ENCODE measurements at places on chromosomes 4 and X.

- H3K4me3 ChIP-seq = no peak overlapping the region
- H3K27me3 ChIP-seq = no peaks in the 10 kb centered on the region
- no peak for DNase-seq
- H3K4me1 ChIP-seq = peaks cover 2% of the 10 kb centered on the region
Observed at GRCh38 chr4:98482847-98483806, 175.3 kb downstream of the TSPAN5 start.

GRCh38 chr4:86831262-86832130 is 17.7 kb downstream of the SLC10A6 start:
- H3K36me3 ChIP-seq = no peaks in the 10 kb centered on the region
- H3K4me3 ChIP-seq = no peak overlapping the region
- H3K4me1 ChIP-seq = peaks cover 6% of the 10 kb centered on the region
- H3K27ac ChIP-seq = no peak overlapping the region
- no peaks in the 10 kb centered on the region for H3K27me3 ChIP-seq

DNA sequence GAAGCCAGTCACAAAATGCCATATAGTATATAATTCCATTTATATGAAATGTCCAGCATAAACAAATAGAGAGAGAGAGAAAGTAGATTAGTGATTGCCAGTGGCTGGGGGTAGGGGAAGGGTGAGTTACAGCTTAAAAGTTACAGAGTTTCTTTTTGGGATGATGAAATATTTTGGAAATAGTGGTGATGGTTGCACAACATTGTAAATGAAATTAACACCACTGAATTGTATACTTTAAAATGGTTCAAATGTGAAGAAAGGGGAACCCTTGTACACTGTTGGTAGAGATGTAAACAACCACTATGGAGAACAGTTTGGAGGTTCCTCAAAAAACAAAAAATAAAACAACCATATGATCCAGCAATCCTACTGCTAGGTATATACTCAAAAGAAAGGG is 131.2 kb upstream of the GPC4 start:
- H3K4me3 ChIP-seq = no peak overlapping the region
- H3K4me1 ChIP-seq = peaks cover 5% of the 10 kb centered on the region
- DNase-seq = no peak
- no peaks in the 10 kb centered on the region for H3K27me3 ChIP-seq
- peaks cover 1% of the 10 kb centered on the region for H3K36me3 ChIP-seq

DNA sequence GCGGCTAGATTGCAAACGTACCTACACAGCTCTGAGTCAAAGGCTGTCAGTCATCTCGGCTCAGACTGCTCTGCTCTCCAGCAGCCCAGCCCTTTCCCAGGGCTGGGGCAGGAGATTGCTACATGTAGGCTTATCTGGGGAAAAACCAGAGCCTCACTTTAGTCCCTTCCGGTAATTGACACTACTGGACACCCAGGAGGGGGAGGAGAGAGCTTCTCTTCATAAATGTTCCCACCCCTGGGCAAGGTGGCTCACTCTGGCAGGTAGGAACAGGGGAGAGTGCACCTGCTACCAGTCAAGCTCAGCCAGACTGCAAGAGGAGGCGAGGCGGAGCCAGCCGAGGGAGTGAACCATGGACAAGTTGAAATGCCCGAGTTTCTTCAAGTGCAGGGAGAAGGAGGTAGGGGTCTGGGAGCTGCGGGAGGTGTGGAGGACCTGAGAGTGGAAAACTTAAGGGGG is at the start of gene SLC6A14:
SLC6A14 (plus strand) TSS at position 249 of the 459 bp plus-strand sequence; CDS start at position 353, 104 bp downstream.
- H3K27me3 ChIP-seq = no peaks in the 10 kb centered on the region
- no peak within 1 kb of the TSS for H3K4me3 ChIP-seq
- H3K27ac ChIP-seq = no peak within 1 kb of the TSS
- H3K4me1 ChIP-seq = no peaks in the 10 kb centered on the region

GRCh38 chrX:574251-574650 is 56.3 kb upstream of the SHOX start:
- no peak overlapping the region for H3K27ac ChIP-seq
- H3K36me3 ChIP-seq = no peaks in the 10 kb centered on the region
- H3K4me3 ChIP-seq = no peak overlapping the region
- H3K4me1 ChIP-seq = no peaks in the 10 kb centered on the region

DNA sequence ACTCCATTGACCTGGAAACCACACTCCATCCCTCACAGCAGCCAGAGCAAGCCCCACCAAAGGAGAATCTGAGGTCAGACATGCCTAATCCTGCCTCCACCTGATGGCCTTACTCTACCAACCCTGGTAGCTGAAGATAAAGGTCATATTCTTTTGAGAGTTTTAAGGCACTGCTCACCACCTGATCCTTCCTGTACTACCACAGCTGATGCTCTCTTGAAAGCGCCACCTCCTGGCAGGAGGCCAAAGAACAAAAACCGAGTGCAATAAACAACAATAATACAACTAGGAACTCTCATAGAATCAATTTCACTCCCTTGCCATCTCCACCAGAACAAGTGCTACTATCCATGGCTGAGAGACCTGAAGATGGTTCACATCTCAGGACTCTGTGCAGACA is 301.6 kb downstream of the NAF1 start:
- no peaks in the 10 kb centered on the region for H3K36me3 ChIP-seq
- no peaks in the 10 kb centered on the region for H3K4me1 ChIP-seq

GRCh38 chrX:150982235-150982787 is 824 bp upstream of the HMGB3 start:
- H3K27ac ChIP-seq = no peak overlapping the region
- no peak for DNase-seq
- H3K4me3 ChIP-seq = peak overlapping the region; percentile 70
- H3K36me3 ChIP-seq = peaks cover 5% of the 10 kb centered on the region
- H3K4me1 ChIP-seq = no peaks in the 10 kb centered on the region

DNA sequence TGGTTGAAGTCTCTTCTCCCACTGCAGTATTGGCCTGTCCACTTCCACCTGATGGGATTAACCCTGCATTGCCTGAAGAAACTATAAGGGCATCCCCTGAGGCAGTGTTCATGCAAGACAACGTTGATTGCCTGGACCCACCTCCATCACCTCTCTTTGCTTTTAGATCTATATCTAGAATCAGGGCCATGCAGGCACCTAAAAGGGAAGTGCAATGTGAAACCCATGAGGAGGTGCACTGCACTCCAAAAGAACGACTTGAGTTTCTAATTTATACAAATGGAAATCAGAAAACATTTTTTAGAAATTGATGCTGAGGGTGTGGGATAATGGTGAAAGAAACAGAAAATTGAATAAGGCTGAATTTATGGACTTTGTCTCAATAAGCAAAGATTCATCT is 694.4 kb downstream of the TRAM1L1 start:
- H3K36me3 ChIP-seq = no peaks in the 10 kb centered on the region
- DNase-seq = no peak
- no peaks in the 10 kb centered on the region for H3K27me3 ChIP-seq

DNA sequence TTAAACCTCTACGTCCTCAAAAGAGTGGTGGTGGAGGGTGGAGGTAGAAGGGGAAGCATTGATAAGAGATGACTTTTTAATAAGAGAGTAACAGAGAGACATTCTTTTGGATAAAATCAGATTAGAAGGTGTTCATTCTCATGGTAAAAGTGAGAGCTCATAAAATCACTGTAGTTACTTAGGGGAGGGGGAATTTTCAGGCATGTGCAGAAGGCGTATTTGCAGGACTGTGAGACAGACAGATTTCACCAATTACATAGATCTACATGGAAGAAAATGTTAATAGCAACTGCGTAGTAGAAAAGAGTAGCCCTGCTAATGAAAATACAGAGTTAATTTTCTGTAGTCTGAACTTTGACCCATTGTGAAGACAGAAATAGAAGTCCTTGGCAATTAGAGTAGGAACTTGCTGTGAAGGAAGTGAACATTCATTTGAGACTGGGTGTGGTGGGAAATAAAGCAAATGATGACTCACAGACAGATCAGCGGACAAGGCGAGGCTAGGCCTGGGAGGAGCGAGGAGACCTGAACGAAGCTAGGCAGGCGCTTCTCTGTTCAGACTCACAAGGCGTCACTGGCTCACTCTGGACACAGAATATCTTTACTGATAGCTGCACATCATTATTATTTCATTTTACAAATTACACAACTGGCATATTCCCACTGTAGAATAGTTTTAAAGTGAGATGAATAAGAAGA is 57.2 kb upstream of the FAM9C start:
- no peak overlapping the region for H3K27ac ChIP-seq
- H3K27me3 ChIP-seq = no peaks in the 10 kb centered on the region
- H3K4me1 ChIP-seq = peaks cover 4% of the 10 kb centered on the region
- DNase-seq = peak; percentile 54

GRCh38 chrX:133213117-133213516 is 5.0 kb downstream of the TFDP3 start:
- no peaks in the 10 kb centered on the region for H3K36me3 ChIP-seq

GRCh38 chr4:38523524-38524448 is 140.2 kb upstream of the KLF3 start:
- H3K27ac ChIP-seq = no peak overlapping the region

GRCh38 chrX:153669174-153669890 is 4.3 kb downstream of the PNCK start:
- H3K4me1 ChIP-seq = peaks cover 3% of the 10 kb centered on the region
- DNase-seq = no peak
- H3K27me3 ChIP-seq = peaks cover 3% of the 10 kb centered on the region
- no peak overlapping the region for H3K27ac ChIP-seq
- H3K36me3 ChIP-seq = no peaks in the 10 kb centered on the region
- H3K4me3 ChIP-seq = no peak overlapping the region

DNA sequence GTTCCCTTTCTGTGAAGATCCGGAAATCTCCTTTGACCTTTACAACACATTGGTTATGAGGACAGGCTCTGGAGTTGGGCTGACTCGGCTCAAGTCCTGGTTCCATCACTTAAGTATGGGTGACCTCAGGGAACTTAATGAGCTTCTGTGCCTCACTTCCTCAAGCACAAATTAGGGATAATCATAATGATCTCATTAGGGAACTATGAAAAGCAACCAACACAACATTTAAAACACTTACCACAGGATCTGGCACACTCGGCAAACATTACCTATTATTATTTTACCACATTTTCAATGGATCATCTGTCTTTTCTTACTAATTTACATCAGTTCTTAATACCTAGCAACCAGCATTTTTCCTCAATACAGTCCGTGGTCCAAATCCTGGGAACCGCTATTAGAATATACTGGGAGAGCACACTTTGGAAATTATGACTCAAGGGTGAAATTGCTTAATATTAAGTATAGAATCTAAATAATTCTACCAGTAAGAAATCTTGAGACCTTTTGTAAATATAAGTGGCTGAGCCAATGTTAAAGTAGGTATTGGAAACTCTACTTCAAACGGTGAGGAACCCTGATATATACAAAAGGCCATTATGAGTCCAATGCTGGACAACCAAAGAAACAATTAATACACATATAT is 19.6 kb downstream of the ADGRA3 start:
- no peaks in the 10 kb centered on the region for H3K36me3 ChIP-seq
- H3K27ac ChIP-seq = no peak overlapping the region
- DNase-seq = no peak
- H3K27me3 ChIP-seq = no peaks in the 10 kb centered on the region
- peaks cover 15% of the 10 kb centered on the region for H3K4me1 ChIP-seq
- H3K4me3 ChIP-seq = no peak overlapping the region

DNA sequence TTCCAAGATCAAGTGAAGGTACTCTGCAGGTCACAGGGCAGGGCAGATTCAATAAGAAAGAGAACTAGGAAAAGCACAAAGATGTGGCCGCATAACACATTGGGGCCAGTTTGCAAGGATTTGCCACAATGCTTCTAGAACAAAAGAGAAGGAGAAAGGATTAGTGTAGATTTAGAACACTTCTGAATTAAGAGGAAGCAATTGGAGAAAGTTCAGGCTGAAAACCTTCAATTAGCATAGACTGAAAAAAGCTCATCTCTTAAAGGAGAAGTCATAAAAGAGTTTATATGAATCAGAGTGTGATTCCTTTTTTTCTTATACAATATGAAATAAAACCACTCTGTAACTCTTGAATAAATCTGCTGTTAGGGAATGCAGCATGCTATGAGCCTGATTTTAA is 215.6 kb upstream of the FAT1 start:
- H3K4me3 ChIP-seq = no peak overlapping the region
- H3K4me1 ChIP-seq = no peaks in the 10 kb centered on the region
- no peaks in the 10 kb centered on the region for H3K36me3 ChIP-seq
- no peak for DNase-seq
- no peaks in the 10 kb centered on the region for H3K27me3 ChIP-seq
- no peak overlapping the region for H3K27ac ChIP-seq

DNA sequence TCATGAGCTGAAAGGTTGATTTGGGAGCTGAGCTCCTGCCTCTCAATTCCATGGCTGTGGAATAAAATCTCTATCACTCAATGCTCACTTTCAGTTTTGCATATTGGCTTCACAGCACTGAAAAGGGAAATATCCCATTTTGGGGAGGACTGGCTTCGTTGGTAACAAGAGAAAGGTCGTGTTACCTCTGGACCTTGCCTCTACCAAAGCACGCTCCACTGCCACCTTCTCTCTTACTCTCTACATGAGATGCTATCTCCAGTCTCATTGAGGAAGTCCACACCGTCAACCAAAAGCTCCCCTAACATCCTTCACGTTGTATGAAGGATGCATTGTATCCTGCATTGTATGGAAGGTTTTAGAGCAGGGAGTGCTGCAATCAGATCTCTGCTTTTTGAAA is 195.0 kb upstream of the LDB2 start:
- H3K27me3 ChIP-seq = no peaks in the 10 kb centered on the region
- no peak overlapping the region for H3K4me3 ChIP-seq
- no peak for DNase-seq

DNA sequence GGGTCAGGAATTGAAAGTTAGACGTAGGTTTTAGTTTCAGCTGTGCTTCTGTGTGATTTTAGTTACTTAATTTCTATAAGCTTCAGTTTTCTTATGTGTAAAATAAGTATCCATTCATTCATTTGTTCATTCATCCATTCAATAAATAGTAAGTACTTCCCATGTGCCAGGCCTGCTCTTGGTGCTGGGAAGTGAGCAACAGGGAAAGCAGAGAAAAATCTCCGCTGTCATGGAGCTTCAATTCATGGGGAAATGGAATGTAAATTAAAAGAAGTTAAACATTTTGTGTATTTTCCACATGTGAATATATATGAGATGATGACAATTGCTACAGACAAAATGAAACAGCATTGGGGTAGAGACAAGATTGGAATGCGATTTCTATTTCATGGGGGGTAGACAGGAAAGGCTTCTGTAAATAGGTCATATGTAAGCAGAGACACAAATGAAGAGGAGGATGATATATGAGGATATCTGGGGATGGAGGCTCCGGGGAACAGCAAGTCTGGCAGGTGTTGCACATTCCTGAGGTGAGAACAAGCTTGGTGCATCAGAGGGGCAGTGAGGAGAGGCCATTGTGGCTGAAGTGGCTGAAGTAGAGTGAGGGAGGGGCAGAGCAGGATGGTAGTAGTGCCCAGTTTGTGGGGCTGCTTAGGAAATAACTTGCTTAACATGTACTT is 66.2 kb downstream of the FHIP1A start:
- DNase-seq = no peak
- H3K27me3 ChIP-seq = no peaks in the 10 kb centered on the region
- H3K4me3 ChIP-seq = no peak overlapping the region
- no peak overlapping the region for H3K27ac ChIP-seq
- no peaks in the 10 kb centered on the region for H3K36me3 ChIP-seq

- no peak for DNase-seq
- H3K4me1 ChIP-seq = peaks cover 4% of the 10 kb centered on the region
- no peak overlapping the region for H3K27ac ChIP-seq
- no peaks in the 10 kb centered on the region for H3K27me3 ChIP-seq
- no peak overlapping the region for H3K4me3 ChIP-seq
- H3K36me3 ChIP-seq = no peaks in the 10 kb centered on the region
Observed at GRCh38 chrX:1239681-1240142, 27.3 kb upstream of the CRLF2 start.
